ENCODE measurements at places on chromosomes 5 and 9. TPM values are rescaled to one million over a fixed set of nuclear protein-coding genes. Genes with fewer than 3 reads are reported as not detected.

GRCh38 chr9:11992866-11993265 lies 700.3 kb upstream of the TYRP1 start:
- no peak for DNase-seq

DNA sequence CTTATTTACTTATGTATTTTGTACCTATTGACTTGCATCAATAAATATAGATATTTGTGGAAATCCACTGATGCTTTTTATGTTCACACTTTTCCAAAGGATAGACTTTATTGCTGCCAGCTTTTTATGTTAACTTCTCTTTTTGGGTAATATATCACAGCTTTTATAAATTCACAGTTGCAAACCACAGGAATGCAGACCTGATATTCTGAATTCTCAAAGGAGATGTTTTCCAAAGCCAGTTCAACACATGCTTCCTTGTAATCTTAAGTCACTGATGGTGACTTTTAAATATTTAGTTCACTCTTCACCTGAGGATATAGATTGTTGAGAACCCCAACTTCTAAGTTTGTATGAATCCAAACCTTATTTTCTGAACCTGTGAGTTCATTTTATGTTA lies 223.4 kb upstream of the PRR16 start:
- no peak for DNase-seq

GRCh38 chr5:96001262-96001661 lies 39.6 kb upstream of the ELL2 start:
- DNase-seq = no peak

DNA sequence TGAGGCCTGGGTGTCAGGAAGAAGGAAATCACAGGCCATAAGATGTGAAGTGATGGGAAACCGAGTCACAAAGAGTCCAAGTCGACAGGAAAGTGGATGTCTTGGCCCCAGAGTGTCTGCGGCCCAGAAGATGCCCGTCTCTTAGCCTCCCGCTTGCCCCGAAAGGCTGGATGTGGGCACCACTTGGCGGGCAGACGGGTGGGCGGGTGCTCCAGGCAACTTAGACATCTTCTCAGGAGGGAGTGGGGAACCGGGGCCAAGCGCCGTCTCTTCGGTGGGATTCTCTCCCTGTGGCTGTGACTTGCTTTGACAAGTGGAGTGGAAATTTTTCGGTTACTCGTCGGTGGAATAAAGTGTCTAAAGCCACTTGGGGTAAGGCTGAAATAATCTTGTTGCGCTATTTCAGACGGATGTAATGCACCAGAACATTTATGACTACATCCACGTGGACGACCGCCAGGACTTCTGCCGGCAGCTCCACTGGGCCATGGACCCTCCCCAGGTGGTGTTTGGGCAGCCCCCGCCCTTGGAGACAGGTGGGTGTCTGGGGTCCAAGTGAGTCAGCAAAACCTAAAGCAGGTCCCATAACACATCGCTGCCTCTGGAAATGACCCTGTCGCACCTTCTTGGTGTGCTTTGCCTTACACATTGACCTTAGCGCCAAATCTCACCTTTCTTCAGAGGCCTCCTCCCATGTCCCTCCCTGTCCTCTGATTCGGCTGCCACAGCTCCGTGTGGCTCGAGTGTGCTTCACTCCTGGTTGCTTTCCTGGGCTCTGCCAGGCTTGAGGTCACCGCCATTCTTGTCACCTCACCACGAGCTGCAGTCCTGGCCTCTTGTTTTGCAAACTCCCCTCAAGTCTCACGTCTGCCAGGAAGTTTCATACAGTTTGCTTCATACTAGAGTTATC lies 20.4 kb upstream of the EXOC3 start:
- no peak for DNase-seq

DNA sequence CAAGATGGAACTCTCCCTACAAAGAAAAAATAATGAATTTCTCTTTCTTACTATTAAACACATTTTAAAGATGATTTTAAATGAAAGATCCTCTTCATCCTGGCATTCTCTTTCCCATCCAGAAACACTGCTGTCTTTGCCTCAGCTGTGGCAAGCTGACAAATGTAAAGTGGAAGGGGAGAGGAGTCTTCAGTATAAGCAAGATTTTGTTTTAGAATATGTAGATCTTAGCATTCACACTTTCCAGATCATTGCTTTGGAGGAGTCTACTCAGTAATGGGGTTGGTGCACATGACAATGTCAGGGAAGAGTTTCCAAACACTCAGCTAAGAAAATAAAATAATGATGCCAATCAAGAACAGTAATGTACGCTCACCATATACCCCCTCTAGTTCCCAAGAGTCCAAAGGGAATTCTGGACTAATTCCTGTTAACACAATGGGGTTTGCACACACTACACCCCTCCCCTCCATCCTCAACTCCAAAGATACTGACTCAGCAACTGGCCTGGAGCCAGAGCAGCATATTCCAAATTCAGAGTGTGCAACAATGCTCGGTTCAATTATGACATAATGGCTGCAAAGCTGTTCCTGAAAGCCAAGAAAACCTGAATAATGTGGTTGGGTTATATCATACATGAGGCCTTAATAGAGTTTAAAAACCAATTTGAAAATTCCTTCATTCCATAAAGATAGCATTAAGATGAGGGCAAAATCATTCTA lies 4.6 kb downstream of the C5orf63 start:
- peak; percentile 41 for DNase-seq

DNA sequence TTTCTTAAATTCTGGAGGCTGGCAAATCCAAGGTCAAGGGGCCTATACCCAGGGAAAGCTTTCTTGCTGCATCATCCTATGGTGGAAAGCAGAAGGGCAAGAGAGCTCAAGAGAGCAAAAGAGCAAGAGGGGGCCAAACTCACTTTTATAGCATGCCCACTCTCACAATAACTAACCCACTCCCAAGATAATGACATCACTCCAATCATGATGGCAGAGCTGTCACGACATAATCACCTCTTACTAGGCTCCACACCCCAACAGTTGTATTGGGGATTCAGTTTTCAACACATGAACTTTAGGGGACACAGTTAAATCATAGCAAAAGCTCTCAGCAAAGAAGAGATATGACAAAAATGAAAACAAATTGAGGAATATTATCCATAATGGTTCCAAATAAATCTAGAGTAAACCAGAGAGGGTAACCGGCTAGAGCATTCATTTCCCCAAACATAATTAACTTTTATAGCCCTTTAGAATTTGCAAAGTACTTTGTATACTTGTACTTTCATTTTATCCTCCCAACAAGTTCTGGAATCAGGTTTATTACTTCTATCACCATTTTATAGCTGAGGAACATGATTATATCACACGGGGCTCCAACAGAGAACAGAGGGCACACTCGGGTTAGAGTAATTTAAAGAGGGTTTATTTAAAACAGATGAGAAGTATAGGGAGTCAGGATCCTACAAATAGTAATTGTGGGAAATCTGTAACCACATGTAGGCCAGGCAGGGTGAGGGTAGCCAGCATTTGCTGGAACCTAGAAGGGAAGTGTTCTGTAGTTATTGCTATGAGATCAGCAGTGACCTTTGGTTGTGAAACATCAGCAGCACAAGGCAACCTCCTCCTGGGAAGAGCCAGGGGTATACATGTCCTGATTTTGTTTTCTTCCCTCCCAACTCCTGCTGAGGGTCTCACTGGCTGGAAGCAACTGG lies 7.2 kb upstream of the TARS1 start:
- DNase-seq = no peak

GRCh38 chr5:6729386-6730310 lies 16.4 kb downstream of the TENT4A start:
- no peak for DNase-seq

DNA sequence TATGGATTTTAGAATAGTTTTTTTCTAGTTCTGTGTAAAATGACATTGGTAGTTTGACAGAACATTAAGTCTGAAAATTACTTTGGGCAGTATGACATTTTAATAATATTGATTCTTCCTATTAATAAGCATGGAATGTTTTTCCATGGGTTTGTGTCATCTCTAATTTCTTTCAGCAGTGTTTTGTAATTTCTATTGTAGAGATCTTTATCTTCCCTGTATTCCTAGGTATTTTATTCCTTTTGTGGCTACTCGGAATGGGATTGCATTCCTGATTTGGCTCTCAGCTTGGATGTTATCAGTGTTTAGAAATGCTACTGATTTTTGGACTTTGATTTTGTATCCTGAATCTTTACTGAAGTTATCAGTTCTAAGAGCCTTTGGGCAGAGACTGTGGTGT lies 420.4 kb downstream of the KIAA0825 start:
- DNase-seq = no peak

DNA sequence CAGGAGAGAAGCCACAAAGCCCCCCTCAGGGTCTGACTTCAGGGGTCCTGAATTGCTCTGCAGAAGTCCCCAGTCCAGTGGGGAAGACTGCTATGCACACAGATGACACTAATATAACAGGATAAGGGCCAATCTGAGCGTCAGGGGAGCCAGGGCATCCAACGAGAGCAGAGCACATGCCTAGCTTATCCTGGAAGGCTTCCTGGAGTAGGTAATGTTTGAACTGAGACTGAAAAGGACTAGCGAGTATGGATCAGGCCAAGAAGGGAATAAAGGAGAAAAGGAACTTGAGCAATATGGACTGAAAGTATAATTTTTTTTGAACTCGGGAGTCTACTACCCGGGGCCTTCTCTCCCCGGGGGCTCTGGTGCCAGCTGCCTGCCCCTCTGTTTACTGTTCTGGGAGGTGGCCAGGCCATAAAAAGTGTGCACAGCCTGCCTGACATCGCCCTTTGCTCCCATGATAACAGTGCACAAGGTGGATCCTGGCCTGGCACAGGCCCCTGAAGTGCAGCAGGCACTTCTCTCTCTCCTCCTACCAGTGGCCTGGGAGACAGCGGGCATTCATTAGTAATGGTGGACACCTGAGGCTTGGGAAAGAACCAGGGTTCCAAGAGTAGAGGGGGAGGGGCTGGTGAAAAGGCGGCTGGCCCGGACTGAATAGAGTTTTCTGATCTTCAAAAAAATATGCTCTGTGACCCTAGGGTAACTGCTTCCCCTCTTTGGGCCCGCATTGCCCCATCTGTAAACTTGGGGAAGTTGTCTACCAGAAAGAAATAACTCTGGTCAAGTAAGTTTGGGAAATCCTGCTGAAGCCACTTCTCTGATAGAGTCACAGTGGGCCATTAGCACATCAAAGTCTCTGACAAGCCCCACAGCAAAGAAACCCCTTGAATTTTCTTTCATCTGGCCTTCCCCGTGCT lies 4.6 kb upstream of the SLC6A7 start:
- DNase-seq = no peak

DNA sequence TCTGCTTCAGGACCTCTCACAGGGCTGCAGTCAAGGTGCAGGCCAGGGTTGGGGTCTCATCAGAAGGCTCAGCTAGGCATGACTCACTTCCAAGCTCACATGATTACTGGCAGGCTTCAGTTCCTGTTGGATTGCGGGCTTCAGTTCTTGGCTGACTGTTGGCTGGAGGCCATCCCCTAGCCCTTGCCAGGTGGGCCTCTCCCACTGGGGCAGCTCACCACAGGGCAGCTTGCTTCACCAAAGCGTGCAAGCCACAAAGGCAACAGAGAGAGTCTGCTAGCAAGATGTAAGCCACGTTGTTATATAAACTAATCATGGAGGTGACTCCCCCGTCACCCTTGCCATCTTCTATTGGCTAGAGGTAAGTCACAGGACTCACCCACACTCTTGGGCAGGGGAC lies 14.4 kb downstream of the CPLX2 start:
- no peak for DNase-seq

GRCh38 chr5:101976933-101977332 lies 319.2 kb downstream of the SLCO4C1 start:
- no peak for DNase-seq

SFXN1 gene
- total RNA-seq = 199 TPM

DAP gene
- total RNA-seq = 10.5 TPM

TSSK1B gene
- not detected for total RNA-seq

ZNG1A gene
- 5.1 TPM for total RNA-seq

ACOT12 gene
- total RNA-seq = not detected

CDH9 gene
- not detected for total RNA-seq

SHISAL2B gene
- total RNA-seq = not detected

ZNF354B gene
- 2.9 TPM for total RNA-seq
